ENCODE measurements at places on chromosomes 2 and 18.

GRCh38 chr2:76197428-76197827 lies 486.7 kb upstream of the GCFC2 start:
- no peak for DNase-seq

DNA sequence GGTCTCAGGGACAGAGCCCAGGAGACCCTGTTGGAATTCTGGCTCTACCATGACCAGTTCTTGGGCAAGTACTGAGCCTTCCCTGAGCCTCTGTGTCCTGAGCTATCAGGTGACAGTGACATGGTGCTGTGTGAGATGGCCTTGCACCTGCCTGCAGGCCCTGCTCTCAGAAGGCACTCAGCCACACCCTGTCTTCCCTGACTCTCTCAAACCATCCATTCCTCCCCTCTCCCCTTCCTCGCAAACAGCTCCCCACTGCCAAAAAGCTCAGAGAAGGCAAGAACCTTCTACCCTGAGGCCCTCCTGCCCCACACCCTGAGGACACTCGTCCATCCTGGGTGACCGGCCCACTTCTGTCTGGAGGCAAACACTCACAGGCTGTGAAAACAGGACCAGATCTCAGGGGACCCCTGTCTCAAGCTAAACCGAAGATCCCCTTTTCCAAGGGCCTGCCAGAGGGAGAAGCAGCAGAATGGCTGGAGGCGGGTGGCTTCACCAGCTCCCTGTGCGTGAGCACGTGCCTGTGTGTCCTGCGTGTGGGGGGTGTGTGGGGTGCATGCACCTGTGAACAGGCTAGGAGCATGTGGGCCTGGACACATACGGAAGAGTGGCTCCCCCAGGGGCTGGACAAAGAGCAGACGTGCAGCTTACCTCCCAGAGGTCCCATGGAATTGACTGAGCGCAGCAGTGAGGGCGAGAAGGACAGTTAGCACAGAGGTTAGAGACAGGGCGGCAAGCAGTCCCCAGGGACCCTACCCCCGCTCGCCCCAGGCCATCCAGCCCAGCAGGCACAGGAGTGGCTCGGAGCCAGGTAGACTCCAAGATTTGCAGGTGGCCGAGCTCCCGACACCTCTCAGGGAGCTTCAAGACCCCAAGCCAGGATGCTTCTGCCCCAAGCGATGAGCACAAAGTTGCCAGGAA lies 53.9 kb downstream of the BIN1 start:
- DNase-seq: no peak

- DNase-seq: no peak
These were observed 851.8 kb upstream of the NXPH2 start for GRCh38 chr2:139631966-139632365.

- DNase-seq: no peak
These were observed 64.3 kb upstream of the PSMD14 start for GRCh38 chr2:161243905-161244304.

DNA sequence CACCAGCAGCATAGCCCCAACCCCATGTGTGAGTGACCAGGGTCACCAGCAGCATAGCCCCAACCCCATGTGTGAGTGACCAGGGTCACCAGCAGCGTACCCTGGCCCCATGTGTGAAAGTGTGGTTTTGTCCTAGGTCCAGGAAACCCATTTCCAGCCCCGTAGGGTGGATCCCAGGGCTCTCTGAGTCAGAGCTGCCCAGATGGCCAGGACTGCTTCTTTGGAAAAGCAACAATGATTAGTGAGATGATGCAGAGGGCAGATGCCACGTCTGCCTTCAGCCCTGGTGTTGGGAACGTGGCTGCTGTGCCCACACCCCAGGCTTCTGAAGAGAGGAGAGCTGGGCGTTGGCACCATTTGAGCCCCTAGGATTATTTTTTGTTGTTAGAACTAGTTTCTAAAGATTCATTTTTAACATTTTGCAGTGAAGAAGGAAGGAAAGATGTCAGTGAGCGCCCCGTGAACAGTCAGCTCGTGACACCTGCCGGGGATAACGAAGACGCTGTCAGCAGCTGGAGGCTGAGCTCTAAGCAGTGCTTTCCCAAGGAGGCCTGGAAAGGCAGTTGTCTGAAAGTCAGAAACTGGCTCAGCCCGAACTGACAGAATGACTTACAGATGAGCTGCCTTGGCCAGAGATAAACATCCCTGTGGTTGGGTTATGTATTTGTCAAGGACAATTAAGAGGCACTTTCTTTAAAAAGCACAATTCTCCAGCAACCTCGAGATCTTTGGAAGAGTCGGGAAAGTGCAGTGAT lies 32.1 kb upstream of the KCNG2 start:
- DNase-seq: no peak

DNA sequence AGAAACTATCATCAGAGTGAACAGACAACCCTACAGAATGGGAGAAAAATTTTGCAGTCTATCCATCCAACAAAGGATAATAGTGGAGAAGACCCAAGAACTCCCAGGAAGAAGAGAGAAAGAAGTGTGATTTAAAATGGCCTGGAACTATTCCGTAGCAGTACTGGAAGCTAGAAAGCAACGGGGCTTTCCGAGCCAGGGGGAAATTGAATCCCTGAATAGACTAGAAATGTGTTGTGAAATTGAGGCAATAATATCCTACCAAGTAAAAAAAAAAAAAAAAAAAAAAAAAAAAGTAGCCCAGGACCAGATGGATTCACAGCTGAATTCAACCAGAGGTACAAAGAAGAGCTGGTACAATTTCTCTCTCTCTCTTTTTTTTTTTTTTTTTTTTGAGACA lies 69.3 kb downstream of the FARP2 start:
- no peak for DNase-seq

All from NCI-H774 (cell line).